ENCODE measurements at places on chromosomes 5 and 9.

- DNase-seq = no peak
These were observed 93.1 kb downstream of the PJA2 start for GRCh38 chr5:109316634-109317033.

DNA sequence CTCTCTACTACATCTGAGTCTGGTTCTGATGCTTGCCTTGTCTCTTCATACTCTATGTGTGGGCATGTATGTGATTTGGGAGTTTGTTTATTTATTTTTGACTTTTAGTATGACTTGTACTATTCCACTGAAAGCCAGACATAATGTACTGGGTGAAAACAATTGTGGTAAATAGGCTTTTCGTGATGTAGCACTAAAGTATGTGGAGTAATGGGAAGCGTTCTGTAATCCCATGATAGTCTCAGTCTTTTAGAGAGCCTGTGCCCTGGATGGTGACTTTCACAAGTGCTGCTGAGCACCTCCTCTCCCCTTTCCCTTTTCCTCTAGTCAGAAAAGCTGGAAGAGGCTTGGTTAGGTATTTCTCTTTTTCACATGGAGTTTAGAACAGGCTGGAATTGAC lies 85.8 kb upstream of the S1PR3 start:
- no peak for DNase-seq

- DNase-seq = no peak
These were observed 2.8 kb downstream of the TMEM171 start for GRCh38 chr5:73122875-73123810.

DNA sequence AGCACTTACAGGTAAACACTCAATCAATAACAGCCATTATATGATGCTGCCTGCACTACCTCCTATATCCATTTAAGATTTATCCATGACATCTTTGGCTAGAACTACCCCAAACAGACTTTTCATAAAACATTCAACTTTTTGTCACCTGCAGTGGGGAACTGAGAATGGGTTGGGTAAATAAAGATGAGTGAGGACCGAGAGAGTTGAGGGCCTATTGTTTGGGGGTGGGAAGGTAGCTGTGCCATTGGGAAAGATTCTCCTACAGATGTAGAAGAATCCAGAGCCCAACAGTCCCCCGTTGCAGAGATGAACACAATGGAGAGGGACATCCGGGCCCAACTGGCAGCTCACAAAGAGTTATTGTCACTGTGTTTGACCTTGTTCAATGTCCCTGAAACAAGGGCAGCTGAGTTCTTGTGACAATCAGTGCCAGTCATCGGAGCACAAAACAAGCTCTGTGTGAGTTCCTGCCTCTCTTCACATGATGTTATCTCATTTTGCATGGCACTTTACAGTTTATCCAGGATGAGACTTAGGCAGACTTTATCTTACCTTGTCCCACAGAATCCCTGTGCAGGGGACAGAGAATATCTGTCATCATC lies 11.5 kb upstream of the SLC31A2 start:
- peak; percentile 92 for DNase-seq

GRCh38 chr5:145619806-145620310 lies 215.3 kb downstream of the PRELID2 start:
- DNase-seq = no peak

GRCh38 chr5:73706963-73707362 lies 81.0 kb downstream of the ARHGEF28 start:
- no peak for DNase-seq

DNA sequence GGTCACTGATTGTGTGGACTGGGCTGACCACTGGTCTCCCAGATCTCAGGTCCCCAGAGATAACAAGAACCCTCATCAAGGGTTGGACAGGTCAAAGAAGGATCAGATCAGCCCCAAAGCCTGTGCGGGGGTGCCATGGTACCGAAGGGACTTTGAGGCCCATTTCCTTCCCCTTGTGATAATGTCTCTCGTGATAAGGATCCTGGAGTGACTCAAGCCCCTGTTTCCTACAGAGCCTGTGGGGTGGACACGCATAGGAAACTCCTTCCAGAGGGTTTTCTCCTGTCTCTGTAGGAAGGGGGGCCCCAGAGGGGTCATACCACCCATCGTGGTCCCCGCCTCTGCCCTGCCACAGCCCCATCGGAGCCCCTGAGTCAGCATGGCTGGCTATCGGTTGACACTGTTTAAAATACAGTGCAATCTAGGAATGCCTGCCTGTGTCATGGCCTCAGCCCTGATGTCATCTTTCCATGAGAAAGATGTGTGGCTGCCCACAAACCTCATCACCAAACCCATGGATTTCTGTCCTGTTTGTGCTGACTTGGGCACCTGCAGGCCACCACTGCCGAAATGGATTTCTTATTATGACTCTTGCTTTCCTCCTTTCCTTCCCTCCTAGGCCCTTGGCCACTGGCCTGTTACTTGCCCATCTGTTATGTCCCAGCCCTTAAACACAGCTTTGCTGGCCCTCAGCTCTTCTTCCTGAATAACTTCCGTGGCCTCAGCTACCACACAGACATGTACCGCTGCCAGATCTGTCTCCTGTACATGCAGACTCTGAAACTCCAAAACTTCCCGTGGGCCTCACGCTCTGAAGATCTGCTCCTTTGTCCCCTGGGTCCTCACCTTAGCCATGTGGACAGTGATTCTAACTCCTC lies 2.9 kb upstream of the CSF2 start:
- DNase-seq = peak; percentile 2

DNA sequence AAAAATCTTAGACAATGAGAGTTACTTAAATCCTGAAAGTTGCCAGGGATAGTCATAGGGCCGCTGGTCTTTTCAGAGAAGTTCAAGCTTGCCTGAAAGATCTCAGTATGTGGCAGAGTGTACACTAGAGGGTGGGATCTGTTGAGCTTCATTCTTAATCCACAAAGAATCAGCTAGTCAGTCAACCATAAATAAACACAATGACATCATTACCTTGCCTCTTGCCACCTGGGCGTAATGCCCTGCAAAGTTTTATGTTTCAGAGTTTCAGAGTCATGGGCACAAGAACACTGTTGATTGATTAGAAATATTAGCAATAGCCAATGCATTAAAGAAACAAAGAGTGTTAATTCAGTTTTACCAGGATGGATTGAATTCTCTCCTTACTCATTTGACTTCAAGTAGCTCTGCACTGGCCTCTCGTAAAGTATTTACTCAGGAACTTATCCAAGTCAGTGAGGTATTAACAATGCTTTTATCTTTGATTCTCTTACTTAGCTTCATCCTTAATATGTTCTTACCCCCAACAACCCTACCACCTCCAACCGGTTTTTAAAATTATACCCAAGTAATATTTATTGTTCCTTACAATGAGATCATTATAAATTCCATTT lies 14.3 kb upstream of the ANXA1 start:
- DNase-seq = no peak

- no peak for DNase-seq
These were observed 64.3 kb upstream of the S1PR3 start for GRCh38 chr9:88926781-88927505.
